NCI-H1417 treated with DMSO at 0.1 percent for 48 hours (cell line): ENCODE measurements at places on chromosomes 5 and 9.

DNA sequence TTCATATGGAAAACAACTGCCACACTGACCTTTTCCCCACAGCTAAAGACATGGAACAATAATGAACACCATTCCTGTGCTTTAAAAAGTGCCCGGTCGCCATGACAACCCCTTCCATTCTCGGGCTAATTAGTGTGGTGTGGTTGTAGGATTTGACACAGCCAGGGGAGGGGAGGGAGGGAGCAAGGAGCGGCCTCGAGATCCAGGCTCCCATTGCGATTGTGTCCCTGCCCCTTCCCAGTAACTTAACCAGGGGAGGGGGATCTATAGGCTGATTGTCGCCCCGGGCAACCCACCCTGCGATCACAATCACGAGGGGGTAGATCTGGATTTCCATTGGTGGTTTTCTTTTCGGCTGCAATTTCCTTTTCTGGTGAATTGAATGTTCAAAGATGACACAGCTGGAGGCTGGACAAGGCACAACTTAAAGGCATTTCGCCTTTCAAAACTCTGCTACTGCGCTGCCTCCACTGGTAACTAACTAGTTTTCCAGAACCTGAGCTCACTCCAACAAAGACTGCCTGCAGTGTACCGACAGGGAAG lies 96.7 kb upstream of the RETREG1 start:
- DNase-seq, result peak; percentile 9

DNA sequence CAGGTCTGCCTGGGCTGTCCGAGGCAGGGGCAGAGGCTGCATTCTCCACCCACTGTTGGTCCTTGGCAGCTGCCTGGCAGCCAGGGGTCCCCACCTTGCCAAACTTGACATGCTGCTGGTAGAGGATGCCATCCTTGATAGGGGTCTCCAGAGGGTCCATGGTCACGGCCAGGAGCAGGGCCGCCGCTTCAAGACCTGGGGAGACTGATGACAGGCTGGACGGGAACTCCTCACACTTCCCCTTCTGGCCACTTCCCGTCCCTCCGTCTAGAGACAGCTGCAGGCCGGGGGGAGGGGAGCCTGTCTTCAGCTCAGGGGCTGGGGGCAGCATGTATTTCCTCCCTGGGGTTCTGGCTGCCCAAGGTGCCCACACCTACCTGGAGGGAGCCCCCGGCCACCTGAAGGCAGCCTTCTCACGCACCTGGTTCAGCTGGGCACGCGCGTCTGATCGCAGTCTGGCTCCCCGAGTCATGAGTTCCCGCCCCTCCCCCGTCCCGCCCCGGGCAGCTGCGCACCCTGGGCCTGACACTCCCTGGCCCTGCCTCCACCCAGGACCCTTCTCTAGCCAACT lies at the start of gene DOK3:
TSS of gene DOK3 (minus strand) at position 446 of the 571 bp plus-strand sequence. CDS start at position 160, 286 bp downstream.
- no peak for DNase-seq

DNA sequence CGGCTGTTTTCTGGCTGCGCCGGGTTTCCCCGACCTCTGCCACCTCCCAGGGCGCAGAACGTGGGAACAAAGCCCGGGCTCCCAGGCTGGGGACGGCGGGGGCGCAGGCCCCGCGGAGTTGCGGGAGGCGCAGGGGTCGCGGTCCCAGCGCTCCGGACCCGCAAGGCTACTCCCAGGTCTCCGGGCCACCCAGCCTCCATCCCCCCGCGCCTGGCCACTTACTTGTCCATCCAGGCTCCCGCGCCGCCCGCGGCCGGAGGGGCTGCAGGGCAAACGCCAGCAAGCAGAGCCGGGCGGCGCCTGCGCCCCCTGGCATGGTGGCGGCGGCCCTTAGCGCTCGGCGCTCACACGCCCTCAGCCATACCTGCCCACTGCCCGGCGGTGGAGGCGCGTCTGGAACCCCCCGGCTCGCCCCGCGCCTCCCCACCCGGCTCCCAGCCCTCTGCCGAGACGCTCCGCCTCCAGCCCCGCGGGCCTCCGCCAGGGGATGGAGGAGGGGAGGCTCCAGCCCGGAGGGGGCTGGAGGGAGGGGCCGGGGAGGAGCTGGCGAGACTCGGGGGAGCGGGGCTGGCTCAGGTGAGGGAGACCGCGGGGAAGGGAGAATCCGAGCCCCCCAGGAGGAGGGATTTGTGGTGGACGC lies at the start of gene ADAM19:
TSS of gene ADAM19 (minus strand) at position 395 of the 640 bp plus-strand sequence. CDS start at position 316, 79 bp downstream.
- no peak for DNase-seq

DNA sequence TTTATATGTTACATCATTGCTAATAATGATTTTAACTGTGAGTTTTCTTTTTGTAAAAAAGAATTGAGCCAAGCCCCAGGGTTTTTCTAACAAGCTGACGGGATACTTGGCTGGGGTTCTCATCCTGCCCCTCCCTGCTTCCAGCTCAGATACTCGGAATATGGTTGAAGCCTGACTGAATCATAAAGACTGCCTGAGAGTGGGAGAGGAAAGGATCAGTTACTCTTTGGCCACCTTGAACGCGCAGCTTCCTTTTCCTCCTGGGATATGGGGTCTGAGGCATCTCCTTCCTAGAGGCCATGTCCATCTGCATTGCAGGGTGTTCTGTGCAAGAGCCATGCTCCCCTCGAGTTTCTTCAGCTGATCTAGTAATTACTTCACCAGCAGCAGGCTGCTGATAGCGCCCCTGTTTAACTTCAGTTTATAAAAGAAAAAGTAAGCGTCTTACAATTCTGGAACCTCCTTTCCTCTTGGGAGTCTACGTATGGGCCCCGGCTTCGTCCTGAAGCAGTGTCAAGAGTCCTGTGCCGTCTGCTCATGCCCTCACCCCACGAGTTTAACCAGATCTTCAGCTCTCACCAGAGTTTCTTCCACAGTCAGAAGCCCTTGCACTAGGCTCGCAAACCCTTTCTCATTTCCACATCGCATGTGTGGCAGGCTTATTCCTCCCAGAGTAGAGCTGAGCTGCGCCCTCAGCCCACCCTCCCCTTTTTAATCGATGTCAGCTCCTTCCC lies 130.0 kb downstream of the MVB12B start:
- no peak for DNase-seq

GRCh38 chr5:29230591-29230990 lies 1962.9 kb upstream of the CDH6 start:
- DNase-seq, result no peak

GRCh38 chr9:131754846-131755245 lies 15.0 kb upstream of the RAPGEF1 start:
- no peak for DNase-seq

GRCh38 chr5:173989432-173990082 lies 587 bp downstream of the C5orf47 start:
- DNase-seq, result no peak

DNA sequence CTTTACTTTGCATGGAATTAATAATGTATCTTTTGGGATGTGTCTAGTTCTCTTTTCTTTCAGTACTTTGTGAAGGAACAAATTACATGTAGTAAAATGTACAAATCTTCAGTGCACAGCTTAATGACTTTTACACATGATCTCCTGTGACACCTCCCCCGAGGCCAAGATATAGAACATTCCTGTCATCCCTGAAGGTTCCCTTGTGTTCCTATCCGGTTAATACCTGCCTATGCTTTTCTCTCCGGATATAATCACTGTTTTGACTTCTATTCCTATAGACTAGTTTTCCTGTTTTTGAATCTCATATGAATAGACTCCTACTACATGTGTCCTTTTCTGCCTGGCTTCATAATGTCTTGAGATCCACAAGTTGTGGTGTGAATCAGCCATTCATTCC lies 21.5 kb downstream of the STC2 start:
- no peak for DNase-seq

GRCh38 chr9:5767968-5768932 lies 64.7 kb downstream of the ERMP1 start:
- no peak for DNase-seq

- no peak for DNase-seq
Observed at GRCh38 chr9:132575005-132575609, 7.3 kb upstream of the BARHL1 start.

- peak; percentile 45 for DNase-seq
Observed at GRCh38 chr5:16508730-16509531, 43.3 kb upstream of the ZNF622 start.

DNA sequence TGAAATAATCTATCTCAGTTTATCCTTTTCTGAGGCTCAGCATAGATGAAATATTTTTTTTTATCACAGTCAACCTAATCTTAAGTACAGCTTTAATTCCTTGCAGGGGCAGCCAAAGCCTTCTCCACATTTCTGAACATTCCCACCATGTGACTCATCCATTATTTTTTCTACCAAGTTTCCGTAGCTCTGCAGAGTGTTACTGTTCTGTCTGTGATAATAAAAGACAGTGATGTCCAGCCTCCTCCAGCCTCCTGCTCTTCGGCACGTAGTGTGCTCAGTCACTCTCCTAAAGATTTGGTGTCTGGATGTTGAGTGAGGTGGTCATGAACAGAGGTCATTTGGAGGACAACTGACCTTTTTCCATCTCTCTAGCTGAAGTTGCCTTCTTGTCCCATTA lies 338.1 kb upstream of the ADAMTS16 start:
- DNase-seq, result no peak

DNA sequence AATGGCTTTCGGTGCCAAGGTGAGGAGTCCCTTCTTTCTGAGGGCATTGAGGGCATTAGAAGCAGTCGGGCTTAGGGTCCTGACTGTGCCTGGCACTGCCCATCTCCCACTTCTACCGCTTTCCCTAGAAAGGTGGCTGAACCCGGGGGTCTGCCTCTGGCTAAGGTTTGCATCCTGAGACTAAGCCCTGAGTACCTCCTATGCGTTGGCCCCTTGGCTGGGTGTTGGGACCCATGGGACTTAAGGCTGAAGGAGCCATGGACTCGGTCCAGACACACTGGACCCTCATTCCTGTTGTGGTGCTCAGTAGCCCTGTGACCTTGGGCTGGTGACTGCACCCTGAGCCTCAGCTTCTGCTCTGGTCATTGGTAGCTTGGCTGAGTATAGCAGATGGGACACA lies 23.9 kb downstream of the DAB2IP start:
- no peak for DNase-seq

GRCh38 chr5:112685931-112686330 lies 51.8 kb upstream of the APC start:
- no peak for DNase-seq

- DNase-seq, result no peak
Observed at GRCh38 chr5:16902846-16903245, 33.2 kb downstream of the MYO10 start.

GRCh38 chr9:33019797-33020196 lies 5.3 kb upstream of the DNAJA1 start:
- DNase-seq, result no peak

GRCh38 chr9:96067600-96067999 lies 192.1 kb downstream of the ERCC6L2 start:
- DNase-seq, result no peak

- no peak for DNase-seq
Observed at GRCh38 chr5:90709323-90710155, 150.9 kb downstream of the ADGRV1 start.

DNA sequence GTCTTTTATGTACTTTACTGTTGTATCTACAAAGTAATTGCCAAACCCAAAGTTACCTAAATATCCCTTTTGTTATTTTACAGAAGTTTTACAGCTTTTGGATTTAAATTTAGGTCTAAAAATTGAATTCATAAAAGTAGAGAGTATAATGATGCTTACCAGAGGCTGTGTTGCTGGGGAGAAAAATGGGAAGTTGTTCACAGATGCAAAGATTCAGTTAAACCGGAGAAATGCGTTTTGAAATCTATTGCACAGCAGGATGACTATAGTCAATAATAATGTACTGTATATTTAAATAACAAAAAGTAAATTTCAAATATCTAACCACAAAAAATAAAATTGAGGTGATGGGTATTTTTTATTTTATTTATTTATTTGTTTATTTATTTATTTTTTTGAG lies 2.6 kb upstream of the ANKRD18A start:
- no peak for DNase-seq

GRCh38 chr9:116000748-116001329 lies 152.8 kb upstream of the PAPPA start:
- no peak for DNase-seq

DNA sequence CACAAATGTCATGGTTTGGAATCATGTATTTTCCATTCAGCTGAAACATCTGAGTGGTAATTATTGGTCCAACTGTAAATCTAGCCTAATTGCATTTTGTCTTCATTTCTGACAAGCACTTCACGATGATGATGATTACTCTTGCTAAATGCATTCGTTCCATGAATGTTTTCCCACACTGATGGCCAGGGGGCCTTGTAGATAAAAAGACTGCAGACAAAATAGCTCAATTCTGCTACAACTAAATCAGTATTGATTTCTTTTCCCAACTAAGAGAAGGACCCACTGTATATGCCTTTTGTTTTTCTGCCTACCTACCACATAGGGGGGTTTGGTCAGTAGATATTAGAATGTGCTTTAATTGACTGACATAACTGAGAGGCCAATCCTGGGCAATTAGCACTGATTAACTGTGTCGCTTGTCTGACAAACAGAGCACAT lies 1351.3 kb upstream of the NUDT12 start:
- DNase-seq, result no peak

DNA sequence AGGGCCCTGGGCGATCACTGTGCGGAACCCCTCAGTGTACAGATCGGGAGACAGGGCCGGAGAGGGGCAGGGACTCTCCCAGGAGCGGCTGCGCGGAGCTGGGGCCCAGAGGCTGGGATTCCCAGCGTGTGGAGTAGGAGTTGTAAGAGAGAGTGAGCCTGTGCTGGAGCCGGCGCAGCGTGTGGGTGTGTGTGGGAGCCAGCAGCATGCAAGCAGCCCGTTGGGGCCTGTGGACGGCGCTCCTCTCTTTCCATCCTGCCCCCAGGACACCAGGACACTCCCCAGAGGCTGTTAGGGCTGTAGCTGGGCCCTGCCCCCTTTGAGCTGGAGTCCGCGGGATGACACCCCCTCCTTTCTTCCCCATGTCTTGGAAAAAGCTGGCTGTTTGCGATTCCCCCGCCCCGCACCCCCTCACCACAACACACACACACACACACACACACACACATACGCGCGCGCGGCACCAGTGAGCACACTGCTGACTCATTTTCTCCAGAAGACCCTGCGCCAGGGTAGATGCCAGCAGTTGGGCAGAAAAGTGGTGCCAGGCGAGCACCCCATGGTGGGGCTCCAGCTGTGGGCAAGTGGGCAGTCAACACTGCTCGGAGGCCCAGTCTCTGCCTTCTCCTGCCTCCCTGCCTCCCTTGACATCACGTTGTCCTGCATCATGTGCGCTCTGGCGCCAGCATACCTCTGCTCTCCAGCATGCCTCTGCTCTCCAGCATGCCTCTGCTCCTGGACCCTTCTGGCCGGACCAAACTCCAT lies 1.5 kb downstream of the COL27A1 start:
- no peak for DNase-seq

DNA sequence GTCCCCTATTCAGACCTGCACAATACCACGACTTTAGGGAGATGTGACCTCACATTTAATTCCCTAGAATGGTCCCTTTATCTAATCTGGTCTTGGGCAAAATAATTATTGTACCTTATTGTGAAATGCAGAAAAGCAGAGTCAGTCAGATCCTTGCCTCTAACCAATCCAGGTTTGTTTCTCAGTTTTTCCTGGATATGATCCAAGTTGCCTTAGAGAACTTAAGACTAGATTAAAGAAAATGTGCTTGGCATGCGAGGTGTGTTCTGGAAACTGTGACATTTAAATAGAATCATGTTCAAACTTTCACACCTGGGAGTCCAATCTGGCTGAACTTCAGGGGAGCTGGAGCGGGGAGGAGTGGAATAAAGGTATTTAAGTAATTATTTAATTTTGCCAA lies 696.2 kb downstream of the DNAH5 start:
- no peak for DNase-seq

- no peak for DNase-seq
Observed at GRCh38 chr9:133835262-133835901, 97.2 kb upstream of the SARDH start.

- DNase-seq, result no peak
Observed at GRCh38 chr5:95153511-95153910, 131.4 kb downstream of the MCTP1 start.
